ENCODE measurements at places on chromosomes 7 and 10. TPM values are rescaled to one million over a fixed set of nuclear protein-coding genes. Genes with fewer than 3 reads are reported as not detected.

DNA sequence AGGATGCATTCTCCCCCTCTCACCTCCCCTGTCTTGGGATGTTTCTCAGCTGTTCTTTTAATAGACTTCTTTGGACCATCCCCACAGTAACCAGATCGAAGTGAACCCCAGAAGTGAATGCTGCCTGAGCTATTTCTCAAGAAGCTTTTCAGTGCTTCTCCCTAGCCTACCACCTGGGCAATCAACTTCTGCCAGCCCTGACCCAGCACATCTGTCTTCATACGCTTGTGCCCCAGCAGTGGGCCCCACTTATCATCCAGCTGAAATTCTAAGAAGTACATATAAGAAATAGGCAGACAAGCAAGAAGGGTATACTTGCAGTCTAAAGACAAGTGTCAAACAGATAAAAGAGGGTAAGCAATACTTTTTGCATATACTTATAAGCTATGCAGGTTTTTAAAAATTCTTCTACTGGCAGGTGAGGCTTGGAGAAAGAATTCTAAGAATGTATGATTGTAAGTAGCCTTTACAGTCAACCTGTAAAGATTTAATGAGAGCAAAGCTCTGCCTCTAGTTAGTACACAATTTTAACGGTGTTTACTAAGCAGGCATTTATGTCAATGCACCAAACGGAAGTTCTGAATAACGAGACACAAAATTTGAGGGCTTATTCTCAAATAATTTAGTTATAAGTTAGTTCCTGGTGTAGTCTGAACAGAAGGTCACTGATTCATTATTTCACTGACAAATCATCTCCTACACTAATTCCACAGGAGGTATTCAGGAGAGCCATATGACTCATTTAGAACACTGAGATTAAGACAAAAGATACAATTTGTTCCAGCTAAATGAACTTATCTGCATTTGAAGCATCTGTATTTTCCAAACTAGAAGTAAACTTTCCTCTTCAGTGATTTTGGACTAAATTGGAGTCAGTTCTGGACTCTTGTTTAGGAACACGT lies 83.3 kb downstream of the RNLS start:
- DNase-seq, result no peak

The ARHGAP19 gene
- polyA plus RNA-seq, result 27.3 TPM

DNA sequence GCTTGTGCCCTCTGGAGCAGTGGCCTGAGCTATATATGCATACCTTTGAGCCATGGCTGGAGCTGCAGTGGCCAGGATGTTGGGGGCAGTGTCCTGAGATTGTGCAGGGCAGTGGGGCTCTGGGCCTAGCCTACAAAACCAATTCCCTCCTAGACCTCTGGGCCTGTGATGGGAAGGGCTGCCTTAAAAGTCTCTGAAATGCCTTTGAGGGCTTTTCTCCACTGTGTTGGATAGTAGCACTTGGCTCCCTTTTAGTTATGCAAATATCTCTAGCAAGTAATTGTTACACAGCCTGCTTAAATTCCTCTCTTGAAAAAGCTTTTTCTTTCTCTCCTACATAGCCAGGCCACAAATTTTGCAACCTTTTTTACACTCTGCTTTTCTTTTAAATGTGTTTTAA lies 426.4 kb downstream of the ACTR3B start:
- DNase-seq, result no peak

The ITPRID1 gene
- not detected for polyA plus RNA-seq

GRCh38 chr7:148044173-148044572 lies 546.4 kb upstream of the C7orf33 start:
- no peak for DNase-seq

GRCh38 chr10:103548006-103548405 lies 54.5 kb downstream of the NEURL1 start:
- DNase-seq, result no peak

DNA sequence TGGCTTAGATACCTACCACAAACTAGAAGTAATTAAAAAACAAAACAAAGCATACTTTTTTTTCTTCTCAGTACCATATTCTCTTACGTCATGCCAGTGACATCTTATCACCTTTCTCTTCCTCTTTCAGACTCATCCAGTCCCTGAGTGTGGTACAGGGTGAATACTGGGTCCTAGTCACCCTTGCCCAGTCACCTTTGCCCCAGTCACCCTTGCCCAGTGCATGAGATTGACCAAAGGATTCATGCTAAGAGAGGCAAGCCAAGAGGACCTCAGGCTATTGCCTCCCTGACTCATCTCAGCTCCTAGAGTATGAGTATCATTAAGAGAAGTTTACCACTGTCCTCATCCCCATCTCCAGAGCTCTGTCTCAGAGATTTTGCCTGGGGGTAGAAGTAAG lies 10.0 kb upstream of the TSPAN12 start:
- DNase-seq, result no peak

DNA sequence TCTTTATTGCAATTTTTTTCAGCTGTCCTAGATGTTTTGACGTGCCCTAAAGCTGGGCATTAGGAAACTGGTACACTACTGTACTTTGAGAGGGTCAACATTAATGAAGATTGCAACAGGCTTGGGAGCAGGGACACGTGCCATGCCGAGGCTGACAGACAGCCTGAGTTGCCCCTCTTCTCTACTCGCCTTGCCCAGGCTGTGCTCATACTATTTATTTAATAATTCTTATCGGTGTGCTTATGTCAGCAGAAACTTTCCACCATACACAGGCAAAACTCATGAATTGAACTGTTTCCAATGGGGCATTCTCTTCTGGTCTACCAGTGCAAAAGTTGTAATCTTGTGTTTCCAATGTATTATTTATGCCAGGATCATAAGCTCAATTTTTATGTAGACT lies 24.4 kb downstream of the C7orf57 start:
- DNase-seq, result no peak

DNA sequence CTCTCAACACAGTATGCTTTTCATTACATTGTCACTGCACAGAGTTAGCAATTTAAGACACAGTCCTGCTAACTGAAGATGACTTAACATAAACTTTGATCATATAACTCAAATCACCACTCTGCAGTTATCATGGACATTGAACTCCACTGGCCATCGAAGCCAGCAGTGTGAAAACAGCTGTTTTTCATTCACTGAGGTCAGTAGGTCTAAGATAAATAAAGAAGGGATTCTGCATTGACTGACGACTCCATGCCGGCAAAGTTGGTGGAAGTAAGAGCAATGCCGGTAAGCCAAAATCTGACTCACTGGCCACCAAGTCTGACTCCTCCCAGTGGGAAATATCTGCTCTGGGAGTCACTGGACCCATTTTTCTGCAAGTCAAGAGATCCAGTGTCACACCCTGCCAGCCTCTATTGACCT lies 449.9 kb upstream of the ANKRD30A start:
- DNase-seq, result no peak

The TMEM26 gene
- 8.6 TPM for polyA plus RNA-seq

GRCh38 chr10:6364893-6365292 lies 162.2 kb downstream of the PFKFB3 start:
- DNase-seq, result no peak

The PKD2L1 gene
- polyA plus RNA-seq, result 0.10 TPM

GRCh38 chr10:125538947-125539731 lies 143.8 kb downstream of the TEX36 start:
- DNase-seq, result peak; percentile 41

The OR9A2 gene
- polyA plus RNA-seq, result not detected

DNA sequence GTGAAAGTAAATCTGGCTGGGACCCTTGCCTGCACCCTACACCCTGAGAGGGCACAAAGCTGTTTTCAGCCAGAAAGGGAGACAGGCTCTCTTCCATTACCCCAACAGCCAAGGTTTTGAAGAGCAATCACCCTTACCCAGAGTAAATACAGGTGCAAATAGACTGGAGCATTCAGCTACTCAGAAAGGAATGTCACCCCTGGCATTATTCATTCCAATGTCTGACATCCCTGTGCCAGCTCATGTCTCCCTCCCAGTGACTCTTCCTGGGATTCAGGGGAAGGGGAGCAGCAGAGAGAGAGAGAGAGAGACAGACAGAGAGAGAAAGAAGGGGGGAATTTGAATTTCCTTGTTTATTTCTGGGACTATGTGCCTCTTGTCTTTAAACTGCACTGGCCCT lies 611.8 kb downstream of the SORCS3 start:
- no peak for DNase-seq

The NUDT13 gene
- 7.2 TPM for polyA plus RNA-seq

The GPR26 gene
- polyA plus RNA-seq, result 0.03 TPM

- DNase-seq, result no peak
Observed at GRCh38 chr7:117202511-117202910, 120.3 kb downstream of the WNT2 start.

The FRMPD2 gene
- polyA plus RNA-seq, result 0.79 TPM

GRCh38 chr7:42868480-42868879 lies 43.4 kb downstream of the C7orf25 start:
- no peak for DNase-seq

The PSPH gene
- 26.1 TPM for polyA plus RNA-seq

DNA sequence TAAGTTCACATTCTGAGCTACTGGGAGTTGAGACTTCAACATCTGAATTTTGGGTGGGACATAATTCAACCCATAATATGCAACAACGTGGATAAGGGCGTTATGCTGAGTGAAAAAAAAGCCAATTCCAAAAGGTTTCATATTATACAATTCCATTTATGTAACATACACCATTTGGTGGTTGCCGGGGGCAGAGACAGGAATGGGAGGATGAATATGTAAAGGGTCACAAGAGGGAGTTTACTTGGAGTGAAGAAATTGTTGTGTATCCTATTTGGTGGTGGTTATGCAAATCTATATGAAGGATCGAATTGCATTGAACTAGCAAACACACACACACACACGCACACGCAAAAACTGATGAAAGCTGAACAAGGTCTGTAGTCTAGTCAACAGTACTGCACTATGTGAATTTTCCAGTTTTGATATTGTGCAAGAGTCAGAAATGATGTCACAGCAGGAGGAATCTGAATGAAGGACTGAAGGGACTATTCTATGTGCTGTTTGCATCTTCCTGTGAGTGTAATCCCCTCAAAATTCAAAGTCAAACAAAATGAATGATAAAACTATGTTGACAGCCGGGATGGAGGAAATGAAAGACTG lies 249.2 kb upstream of the HABP2 start:
- DNase-seq, result no peak

The HILPDA gene
- polyA plus RNA-seq, result 19.0 TPM

DNA sequence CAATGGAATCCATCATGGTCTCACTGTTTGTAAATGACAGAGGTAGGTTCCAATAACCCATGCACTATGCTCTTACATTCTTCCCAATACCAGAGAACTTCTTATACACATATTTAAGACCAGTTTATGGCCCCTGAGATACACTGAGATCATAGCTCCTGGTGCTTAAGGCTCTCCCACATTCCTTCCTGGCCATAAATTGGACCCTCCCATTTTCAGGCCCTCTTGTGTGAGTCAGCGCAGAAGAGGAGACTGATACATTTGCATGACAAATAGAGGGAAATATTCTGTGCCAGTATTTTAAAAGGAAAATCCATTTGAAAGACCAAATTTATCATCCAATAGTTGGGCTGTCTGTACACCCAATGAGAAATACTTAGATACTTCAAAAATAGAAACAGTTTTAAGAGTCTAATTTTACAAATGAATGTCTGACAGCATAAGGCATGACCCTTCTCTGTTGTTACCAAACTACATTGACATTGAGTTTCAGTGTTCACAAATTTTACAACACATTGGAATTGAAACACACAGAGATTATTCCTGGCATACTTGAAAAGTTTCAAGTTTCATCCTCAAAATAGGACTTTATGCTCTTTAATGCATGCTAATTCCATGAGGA lies 35.3 kb downstream of the SLC16A9 start:
- no peak for DNase-seq

DNA sequence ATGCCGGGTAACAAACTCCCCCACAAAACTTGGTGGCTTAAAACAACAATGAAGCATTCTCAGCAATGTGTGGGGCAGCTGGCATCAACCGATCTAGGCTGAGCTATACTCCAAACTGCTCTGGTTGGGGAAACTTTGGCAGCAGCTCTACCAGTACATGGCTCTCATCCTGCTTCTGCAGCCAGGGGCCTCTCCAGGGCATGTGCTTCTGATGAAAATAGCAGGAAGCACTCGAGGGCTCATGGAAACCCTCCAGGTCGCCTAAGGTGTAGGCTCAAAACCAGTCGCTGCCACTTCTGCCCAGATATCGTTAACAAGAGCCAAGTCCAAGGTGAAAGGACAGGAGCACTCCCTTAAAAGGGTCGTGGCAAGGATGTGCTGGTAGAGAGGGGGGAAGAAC lies 134.1 kb downstream of the TEX36 start:
- no peak for DNase-seq

GRCh38 chr7:44771358-44771757 lies 22.7 kb downstream of the ZMIZ2 start:
- DNase-seq, result no peak

GRCh38 chr7:14828053-14828452 lies 74.5 kb downstream of the DGKB start:
- no peak for DNase-seq

The CCDC172 gene
- polyA plus RNA-seq, result not detected

The OPN1SW gene
- polyA plus RNA-seq, result 1.7 TPM

DNA sequence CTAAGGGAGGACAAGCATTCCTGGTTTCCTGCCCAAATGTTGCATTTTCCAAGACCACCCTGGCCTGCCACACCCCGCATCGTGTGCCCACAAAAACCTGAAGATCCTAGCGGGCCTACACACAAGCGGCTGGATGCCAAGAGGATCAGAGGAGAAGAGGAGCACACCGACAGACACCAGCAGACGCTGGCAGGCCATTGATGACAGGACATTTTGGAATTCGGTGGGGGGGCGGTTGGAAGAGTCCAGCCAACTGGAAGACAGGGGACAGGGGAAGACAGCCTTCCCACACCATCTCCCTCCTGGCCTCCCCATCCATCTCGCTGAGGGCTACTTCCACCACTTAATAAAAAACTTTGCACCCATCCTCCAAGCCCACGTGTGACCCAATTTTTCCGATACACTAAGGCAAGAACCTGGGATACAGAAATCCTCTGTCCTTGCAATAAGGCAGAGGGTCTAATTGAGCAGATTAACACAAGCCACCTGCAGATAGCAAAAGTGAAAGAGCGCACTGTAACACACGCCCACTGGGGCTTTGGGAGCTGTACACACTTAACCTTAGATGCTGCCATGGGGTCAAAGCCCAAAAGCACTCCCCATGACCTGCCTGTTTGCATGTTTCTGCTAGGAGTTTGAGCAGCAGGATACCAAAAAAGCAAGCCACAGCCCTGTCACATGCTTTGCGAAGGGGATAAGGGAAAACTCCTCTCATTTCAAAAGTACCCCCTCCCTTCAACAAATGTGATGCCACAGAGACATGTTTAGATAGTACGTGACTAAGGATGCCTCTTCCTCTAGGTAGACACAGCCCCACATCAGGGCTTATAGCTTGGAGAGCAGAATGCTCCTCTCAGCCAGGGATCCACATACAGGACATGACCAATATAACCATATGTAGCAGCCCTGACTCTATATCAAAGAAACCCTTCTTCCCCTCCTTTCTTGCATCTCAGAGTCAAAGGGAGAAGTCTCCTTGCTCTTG lies 13.4 kb upstream of the SMNDC1 start:
- DNase-seq, result no peak

- no peak for DNase-seq
Observed at GRCh38 chr7:24958399-24958798, 21.6 kb downstream of the OSBPL3 start.

Data from renal cortex interstitium (tissue), 15 donors.